CD4-positive, alpha-beta T cell treated with Interleukin-15 for 1 hour (primary cell): ENCODE measurements at places on chromosomes 4 and X.
A peak's percentile ranks its signal among the peaks of the same experiment; 100 is the strongest.

DNA sequence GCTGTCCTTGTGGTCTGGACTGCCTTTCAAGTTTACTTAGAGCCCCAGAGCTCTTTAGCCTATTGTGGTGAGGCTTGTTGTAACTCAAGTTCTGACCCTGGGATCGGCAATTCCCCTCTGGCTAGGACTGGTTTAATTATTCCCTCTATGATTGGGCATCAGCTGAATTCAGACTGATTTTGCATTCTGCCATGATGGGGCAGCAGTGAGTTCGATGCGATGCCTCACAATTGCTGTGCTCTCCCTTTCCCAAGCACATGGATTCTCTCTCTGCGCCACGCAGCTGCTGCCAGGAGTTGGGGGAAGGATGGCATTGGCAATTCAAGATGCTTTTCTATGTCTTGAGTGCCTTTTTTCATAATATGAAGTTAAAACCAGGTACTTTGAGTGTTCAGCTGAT lies 327.8 kb upstream of the CXorf51B start:
- no peak for DNase-seq

DNA sequence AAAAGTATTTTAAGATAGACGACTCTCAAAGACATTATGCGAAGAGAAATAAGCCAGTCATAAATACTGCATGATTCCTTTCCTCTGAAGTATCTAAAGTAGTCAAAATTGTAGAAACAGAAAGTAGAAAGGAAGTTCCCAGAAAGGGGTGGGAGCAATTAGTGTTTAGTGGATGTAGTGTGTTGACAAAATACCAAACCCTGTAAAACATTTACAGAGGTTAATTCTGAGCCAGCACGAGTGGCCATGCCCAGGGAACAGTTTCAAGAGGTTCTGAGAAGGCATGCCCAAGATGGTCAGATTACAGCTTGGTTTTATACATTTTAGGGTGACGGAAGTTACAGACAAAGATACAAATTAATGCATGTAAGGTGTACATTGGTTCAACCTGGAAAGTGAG lies 34.4 kb upstream of the SLC25A4 start:
- no peak for DNase-seq

GRCh38 chrX:132022967-132023895 lies at the start of gene STK26:
Gene STK26 (plus strand): TSS chrX:132023302. CDS start chrX:132023618, 316 bp downstream.
- DNase-seq, result peak; percentile 79

DNA sequence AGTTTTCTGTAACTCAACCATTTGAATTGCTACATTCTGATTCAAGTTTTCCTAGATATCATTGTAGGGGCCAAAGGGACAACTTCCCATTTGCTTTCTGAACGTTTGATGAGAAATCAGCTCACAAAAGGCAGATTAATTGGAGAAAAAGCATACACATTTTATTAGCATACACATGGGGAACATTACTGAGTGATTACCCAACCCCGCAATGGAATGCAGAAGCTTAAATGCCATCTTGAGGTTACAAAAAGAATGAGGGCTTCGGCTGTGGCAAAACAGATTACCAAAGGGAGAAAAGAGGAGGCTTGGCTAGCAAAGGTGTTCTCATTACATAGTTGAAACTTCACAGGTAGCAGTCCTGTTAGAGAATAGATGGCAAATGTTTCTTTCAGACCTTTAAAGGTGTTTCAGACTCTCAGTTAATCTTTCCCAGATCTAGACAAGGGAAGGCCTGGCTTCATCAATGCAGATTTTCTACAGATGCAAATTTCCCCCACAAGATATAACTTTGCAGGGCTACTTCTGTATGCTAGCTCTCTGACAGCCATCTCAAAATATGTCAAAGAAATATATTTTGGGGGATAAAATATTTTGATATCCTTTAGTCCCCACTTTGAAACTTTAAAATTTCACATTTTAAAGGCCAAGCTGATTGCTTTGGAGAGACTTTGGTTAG lies 26.5 kb upstream of the HERC6 start:
- no peak for DNase-seq

DNA sequence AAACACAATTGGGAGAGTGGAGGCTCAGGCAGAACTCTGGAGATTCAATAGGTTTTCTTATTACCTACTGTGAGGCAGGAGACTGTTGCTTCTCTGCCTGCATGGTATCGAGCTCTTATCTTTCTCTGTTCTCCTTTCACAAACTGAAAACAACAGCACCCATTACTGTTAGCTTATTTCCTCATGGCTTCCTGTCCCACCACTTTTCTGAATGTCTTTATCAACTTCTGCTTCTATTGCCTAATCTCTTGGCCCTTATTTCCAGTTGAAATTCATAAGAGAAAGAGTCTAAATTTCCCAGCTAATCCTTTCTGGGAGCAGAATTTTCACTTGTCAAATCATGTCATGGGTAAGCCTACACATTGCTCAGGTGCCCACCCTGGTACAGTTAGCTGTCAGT lies 46.8 kb upstream of the NDST3 start:
- DNase-seq, result no peak

DNA sequence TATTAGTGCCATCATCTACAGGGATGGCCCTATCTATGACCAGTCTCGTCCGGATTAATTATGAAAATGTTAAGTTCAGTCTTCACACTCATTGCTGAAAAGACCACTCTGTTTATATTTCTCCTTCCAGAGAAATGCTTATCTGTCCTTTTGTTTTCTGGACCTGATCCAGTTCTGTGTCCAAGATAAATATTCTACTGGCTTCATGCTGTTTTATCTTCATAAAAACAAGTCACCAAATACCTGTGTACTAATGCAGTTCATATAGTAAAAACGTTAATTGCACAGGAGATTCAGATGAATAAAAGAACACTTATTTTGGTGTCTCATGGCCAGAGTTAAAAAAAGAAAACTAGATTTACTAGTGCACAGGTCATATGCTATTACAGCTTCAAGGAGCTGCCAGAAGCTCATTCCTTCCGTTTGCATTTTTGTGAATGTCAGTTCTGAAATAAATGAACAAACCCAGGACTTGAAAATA lies 17.3 kb downstream of the FNIP2 start:
- no peak for DNase-seq

- no peak for DNase-seq
These were observed 13.8 kb downstream of the FHDC1 start for GRCh38 chr4:152949930-152950329.

DNA sequence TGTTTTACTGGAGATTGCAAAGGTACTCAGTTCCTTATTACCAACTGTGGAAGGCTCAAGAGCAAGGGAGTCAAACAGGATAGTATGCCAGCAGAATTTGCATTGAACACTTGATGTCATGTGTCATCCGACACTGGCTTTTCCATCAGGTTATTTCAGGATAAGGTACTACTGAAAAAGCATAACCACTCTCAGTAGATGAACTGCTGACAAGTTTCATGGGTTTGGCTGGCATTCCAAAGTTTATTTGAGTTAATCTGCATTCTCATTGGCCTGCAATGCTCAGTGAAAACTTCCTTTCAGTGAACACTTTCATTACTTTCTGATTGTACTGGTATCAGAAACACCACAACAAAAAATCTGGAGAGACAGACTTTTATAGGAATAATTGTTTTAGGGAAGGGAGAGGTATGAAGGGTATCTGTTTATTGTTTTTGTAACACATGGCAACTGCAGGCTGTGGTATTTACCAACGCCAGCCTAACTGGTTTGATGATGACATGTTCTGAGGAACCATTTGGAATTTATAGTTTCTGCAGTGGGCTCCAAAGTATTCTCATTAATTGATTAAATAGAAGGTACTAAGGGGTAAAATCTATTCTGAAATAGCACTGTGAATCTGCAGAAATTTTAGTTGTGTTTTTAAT lies 345.7 kb upstream of the NR3C2 start:
- no peak for DNase-seq
